Lung (tissue), 17 donors: ENCODE measurements at places on chromosomes 7 and 10. TPM values are rescaled to one million over a fixed set of nuclear protein-coding genes. Genes with fewer than 3 reads are reported as not detected.

DNA sequence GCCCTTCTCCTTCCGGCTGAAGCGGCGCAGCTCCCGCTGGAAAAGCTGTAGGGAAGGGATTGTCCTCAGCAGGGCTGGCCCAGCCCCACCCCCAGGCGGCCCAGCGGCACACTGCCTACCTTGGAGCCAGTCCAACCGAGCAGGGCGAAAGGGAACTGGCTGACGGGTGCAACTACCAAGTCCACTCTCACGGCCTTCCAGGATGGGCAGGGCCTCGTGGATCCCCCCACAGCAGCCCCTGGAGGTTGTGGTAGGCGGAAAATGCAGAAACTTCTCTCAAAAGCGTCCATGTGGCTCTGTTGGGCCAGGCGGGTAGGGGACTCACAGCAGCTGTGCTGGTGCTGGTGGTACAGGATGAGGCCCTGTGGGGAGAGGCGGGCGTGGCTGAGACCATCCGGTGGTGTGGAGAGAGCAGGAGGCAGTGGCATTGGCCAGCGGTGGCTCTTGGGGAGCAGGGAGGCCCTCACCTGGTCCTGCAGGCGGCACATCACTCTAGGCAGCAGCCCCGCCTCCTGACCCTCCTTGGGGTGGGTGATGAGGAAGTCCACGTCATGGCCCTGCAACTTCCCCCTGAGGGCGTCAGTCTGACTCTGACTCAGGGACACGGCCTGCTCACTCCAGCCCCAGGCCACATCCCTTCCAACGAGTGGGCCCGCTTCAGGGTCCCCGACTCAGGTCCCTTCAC is 8.4 kb upstream of the PGAM2 start:
- DNase-seq, result no peak

DNA sequence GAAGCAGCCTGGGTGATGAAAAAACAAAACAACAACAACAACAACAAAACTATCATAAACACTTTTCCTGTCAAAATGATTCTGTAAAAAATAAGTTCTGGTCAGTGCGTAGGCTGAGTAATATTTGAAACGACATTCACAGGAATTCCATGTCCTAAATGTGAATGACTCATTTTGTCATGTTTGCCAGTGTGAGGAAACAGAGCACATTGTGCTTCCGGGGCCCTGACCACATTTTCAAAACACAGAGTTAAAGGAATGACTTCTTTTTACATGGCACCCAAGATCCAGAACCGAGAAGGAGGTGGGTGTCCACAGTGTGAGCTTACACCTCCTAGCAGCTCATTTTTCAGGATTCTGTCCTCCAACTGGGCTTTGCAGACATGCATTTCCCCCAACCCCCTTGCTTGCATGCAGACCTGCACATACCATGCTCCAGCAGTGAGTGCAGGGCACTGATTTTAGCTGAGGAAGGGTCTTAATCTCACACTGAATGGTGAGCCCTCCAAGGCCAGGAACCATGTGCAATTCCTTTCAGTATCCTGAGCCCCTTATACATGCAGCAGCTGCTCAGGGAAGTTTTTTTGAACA is 3.0 kb downstream of the CLRN3 start:
- DNase-seq, result no peak

DNA sequence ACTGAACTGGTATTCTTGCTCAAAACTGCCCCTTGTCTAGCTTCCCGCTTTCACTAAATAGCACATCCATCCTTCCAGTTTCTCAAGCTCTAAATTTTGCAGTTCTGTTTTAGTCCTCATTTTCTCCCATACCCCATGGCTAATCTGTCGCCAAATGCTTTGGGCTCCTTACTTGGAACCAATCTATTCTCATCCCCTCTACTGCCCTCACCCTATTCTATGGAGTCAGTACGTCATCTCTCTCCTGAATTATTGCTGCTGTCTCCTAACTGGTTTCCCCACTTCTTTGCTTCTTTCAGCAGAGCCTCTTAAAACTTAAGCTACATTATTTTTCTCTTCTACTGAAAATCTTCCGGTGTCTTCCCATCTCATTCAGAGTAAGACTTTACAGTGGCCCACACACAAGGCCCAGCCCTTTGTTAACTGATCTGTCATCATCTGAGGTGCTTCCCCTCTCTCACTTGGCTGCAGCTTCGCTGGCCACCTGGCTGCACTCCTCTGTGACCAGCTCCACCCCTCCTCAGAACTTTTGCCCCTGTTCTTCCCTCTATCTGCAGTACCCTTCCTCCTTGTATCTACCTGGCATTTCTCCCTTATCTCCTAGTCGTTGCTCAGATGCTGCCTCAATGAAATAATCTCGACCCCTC is 9.9 kb downstream of the STARD3NL start:
- DNase-seq, result no peak

DNA sequence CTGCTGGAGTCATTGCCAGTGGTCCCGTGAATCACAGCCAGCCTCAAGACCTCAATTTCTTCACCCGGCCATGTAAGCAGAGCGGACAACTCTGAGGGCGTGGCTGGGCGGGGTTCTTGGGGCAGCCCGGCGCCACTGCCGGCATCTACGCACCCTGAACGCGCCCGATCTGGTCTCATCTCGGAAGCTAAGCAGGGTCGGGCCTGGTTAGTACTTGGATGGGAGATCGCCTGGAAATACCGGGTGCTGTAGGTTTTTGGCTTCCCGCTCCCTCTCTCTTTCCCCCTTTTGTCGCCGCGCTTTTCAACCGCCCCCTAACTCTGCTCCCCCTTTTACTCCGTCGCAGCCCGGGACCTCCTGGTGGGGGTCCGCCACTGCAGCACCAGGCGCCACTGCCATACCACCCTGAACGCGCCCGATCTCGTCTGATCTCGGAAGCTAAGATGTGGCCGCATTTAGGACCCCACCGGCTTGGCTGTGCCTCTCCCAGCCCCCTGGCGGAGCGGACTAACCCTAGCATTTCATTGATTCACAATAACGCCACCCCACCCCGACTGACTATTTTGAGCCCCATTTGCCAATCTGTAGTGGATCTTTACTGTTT is 25.3 kb downstream of the GARIN1A start:
- DNase-seq, result peak; percentile 55

- DNase-seq, result peak; percentile 59
Observed at GRCh38 chr7:51141451-51142003, 175.1 kb downstream of the COBL start.

DNA sequence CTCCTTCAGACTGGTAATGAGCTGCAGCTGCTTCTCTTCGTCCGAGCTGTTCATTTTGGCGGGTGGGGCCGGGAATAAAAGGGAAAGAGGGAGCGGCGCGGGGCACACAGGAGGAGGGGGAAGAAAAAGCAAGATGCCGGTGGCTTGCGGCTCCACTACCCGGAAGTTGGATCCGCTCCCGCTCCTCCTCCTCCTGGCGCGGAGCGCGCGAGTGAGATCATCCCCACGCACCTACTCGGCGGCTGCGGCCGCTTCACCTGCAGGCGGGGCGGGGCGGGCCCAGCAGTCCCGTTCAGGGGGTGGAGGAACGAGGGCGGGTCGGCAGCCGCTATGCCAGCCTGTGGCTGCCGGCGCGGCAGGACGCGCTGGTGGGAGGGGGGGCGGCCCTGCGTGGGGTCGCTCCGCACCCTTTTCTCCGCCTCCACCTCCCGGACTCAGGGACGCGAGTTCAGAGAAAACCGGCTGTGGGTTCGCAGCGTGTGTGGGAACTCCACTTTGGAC is at the start of gene SHTN1:
SHTN1 (minus strand) TSS at position 162 of the 501 bp plus-strand sequence; CDS start at position 54, 108 bp downstream.
- peak; percentile 80 for DNase-seq

GRCh38 chr10:98088186-98088971 is 46.1 kb upstream of the R3HCC1L start:
- DNase-seq, result no peak

TMEM248 gene
- 52.0 TPM for polyA plus RNA-seq

C10orf62 gene
- not detected for polyA plus RNA-seq

AFAP1L2 gene
- 5.6 TPM for polyA plus RNA-seq

SSC4D gene
- 1.9 TPM for polyA plus RNA-seq

- no peak for DNase-seq
Observed at GRCh38 chr10:54909165-54909564, 108.1 kb upstream of the PCDH15 start.

GRCh38 chr7:22628112-22628511 is 98.9 kb upstream of the IL6 start:
- DNase-seq, result no peak

ALOX5 gene
- polyA plus RNA-seq, result 98.6 TPM

CALML5 gene
- polyA plus RNA-seq, result not detected

ORAI2 gene
- 48.9 TPM for polyA plus RNA-seq

- no peak for DNase-seq
Observed at GRCh38 chr7:41847151-41847550, 144.3 kb upstream of the INHBA start.

DNA sequence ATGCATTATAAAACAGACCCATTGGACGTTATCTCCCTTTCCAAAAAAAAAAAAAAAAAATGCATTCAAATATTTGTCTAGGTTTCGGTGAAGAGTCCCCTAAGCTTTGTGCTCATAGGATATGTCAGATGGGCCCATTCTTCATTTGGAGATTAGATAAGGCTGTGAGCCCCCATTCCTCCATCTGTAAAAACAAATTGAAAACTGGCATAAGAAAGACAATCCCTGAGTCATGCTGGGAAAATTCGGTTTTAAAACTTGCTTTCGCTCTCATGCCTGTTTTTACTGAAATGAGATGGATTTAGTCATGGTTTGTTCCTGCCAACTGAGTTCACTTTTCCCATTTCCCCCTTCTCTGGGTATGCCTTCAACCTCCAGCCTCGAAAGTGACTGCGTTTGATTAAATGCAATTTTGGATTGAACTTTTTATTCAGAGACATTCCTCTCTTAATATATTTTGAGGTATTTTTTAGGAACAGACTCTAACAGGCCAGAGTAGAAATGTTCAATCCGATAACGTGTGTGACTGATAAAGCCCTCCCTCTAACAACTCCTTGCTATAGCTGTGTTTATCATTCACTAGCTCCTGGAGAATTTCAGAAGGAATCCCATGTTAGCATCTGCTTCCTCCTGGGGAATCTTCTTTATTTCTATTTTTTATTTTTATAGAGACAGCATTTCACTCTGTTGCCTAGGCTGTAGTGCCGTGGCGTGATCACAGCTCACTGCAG is 190.9 kb upstream of the LYZL2 start:
- DNase-seq, result peak; percentile 39

GRCh38 chr7:108838198-108838597 is 268.5 kb downstream of the DNAJB9 start:
- DNase-seq, result no peak

DNA sequence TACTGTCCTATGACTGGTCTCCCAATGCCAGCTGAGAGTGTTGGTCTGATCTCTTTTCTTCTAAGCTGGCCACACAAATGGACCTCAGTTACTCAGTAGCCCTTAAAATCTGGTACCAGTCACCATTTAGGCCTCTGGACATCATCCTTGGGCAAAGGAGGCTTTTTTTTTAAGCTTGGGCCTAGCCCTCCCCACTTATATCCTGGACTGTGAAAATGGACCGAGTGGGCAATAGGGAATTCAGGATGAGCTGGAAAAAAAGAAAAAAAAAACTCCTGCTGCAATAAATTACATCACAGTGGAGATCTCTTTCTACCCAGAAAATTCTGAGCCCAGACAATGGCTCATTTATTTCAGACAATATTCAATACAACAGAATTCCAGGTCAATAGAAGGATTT is 68.4 kb downstream of the PARP12 start:
- DNase-seq, result no peak

GRCh38 chr7:31017032-31017675 is 35.0 kb upstream of the ADCYAP1R1 start:
- peak; percentile 24 for DNase-seq

DNA sequence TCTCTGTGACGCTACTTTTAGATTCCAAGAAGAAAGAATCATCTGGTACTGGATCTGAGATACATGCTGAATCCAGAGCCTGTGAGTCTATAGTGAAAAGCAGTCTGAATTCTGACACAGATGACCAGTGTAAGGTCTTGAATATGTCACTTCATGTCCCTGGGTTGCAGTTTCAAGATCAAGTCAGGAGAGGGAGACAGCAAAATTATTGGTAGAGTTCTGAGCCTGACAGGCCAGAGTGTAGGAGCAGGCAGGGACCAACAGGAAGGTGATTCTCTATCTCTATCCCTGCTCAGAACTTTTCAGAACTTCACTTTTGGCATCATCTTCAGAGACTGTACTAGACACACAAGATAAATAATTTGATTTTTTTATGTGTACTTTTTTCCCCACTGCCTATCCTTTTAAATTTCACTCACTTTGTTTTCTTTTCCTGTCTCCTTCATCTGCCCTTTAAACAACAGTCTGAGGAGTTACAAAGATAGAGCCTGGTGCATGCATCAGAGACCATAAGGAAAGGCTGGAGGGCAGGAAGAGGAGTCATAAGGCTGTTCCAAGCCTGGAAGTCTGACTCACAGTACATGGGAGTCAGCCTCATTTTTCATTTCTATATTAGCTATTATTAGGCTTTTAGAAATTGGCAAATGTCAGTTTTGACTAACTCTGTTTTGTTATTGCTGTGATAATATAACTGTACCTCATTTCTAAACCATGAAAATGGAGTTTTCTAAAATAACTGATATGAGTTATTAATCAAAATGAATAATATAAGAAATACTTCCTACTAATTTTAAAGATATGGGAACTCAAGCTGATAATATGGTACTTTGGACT is 120.2 kb upstream of the TMEM229A start:
- DNase-seq, result peak; percentile 35

ITGB8 gene
- 1.5 TPM for polyA plus RNA-seq

AMPH gene
- 6.6 TPM for polyA plus RNA-seq

DNA sequence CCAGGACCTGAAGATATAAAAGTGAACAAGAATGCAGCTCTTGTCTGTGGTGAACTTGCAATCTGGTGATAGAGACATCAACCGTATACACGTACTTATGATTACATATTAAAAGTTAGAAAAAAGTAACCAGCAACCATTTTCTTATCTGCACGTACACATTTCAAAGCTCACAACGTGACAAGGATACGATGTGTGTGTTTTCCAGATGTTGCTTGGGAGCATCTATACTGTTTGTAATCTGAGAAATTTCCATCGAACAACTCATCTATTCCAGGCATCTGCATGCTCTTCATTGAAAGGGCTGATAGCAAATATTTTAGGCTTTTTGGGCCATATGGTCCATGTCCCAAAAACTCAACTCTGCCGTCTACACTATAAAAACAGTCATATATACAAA is 23.3 kb downstream of the MALRD1 start:
- DNase-seq, result peak; percentile 88

GRCh38 chr7:29115130-29115687 is 31.1 kb downstream of the CPVL start:
- DNase-seq, result no peak

WDR86 gene
- 1.9 TPM for polyA plus RNA-seq

DNA sequence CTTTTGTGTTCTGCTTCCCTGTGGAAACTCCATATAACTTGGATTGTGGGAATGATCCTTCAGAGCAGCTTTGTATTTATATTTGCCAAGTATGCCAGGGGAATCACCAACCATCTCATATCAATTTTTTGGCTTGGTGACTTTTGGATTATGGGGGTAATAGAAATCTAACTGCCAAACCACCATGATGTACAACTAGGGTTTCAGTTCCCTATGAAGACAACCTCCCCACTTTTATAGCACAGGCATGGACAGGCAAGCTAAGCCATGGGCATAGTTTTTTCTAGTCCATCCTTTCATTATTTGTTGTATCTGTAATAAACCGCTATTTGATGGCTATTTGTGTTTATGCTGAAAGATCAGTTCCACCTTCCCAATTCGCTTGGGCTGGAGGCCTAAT is 17.7 kb downstream of the NPY start:
- DNase-seq, result no peak
